ENCODE measurements at places on chromosomes 12 and 14.
A peak's percentile ranks its signal among the peaks of the same experiment; 100 is the strongest.

GRCh38 chr12:58893495-58893894, 26.8 kb downstream of the LRIG3 start:
- no peak for DNase-seq

GRCh38 chr14:92637228-92637627, 111.2 kb downstream of the LGMN start:
- no peak for DNase-seq

GRCh38 chr12:45477526-45477925, 252.0 kb upstream of the ARID2 start:
- DNase-seq: no peak

- DNase-seq: no peak
Observed at GRCh38 chr12:30525171-30525570, 170.5 kb downstream of the IPO8 start.

- no peak for DNase-seq
Observed at GRCh38 chr12:388541-389141, 479 bp downstream of the KDM5A start.

- no peak for DNase-seq
Observed at GRCh38 chr14:50423529-50423928, 26.8 kb upstream of the CDKL1 start.

DNA sequence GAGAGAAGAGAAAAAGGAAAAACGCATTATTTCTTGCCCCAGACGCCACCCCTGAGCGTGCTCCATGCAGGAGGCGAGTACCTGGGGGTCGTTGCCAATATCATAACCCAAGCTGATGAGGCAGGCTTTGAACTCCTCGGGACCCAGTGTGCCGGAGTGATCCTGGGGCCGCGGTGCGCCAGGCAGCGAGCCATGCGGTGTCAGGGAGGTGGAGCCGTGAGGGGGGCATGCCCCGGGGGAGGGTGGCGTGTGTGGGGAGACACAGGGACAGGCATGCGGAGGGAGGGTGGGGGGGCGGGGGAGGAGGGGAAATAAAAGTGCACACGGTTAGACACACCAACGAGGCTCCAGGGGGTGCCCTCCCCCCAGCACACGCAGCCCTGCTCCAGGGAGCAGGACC, 86.0 kb upstream of the ZFP36L1 start:
- no peak for DNase-seq

DNA sequence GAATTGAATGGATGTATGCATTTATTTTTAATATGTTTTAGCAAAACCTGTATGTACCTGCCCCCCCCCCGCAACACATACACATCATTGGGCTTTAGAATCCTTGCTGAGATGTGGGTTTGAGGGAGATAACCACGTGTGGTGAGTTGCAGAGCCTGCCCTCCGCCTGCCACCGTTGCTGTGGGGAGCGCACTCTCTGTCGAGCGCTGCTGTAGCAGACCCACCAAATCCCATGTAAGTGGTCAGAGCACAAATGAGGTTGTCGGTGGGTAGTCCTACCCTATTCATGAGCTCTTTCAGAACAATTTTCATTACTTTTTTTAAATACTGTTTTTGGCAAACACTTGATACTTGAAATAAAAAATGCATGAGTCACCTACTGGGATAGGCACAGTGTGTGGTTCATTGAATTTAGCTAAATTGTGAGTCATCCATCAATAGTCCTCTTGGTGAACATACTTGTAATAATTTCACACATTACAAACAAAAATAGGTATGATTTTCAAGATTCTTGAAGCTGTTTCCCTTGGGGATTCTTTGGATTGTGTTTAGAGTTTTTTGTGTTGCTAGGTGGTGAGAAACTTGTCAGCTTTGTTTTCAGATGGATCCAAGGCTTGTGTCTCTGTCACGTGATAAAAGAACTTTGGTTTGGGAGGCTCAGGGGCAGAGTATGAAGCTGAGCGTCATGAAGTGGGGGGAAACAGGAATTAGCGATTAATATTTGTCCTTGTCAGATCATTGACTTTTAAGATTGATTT, 107.6 kb downstream of the PTCSC3 start:
- no peak for DNase-seq

- DNase-seq: no peak
Observed at GRCh38 chr12:52748578-52748977, 28.6 kb downstream of the KRT76 start.

DNA sequence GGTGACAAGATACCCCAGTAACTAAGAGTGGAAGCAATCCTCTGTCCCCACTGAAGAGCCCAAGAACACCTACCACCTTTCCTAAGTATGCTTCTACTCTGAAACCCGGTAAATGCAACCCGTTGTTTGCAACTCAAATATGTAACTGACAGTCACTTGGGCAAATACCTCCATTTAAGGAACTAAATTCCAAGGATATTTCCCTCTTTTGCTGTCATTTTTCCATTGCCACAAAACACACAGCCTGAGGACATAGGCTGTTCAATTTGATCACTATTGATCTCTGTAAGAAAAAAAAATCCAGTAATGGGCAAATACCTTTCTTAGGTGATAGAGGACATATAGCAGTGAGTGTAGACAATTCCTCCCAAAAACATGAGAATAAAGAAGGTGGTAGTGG, 6.6 kb upstream of the PHLDA1 start:
- no peak for DNase-seq

- no peak for DNase-seq
Observed at GRCh38 chr12:109725321-109726105, 11.9 kb downstream of the FAM222A start.

DNA sequence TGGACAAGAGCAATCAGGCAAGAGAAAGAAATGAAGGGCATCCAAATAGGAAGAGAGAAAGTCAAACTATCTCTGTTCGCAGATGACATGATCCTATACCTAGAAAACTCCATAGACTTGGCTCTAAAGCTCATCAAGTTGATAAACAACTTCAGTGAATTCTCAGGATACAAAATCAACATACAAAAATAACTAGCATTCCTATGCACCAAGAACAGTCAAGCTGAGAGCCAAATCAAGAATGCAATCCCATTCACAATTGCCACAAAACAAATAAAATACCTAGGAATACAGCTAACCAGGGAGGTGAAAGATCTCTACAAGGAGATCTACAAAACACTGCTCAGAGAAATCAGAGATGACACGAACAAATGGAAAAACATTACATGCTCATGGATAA, 417.5 kb upstream of the ATP2B1 start:
- no peak for DNase-seq

DNA sequence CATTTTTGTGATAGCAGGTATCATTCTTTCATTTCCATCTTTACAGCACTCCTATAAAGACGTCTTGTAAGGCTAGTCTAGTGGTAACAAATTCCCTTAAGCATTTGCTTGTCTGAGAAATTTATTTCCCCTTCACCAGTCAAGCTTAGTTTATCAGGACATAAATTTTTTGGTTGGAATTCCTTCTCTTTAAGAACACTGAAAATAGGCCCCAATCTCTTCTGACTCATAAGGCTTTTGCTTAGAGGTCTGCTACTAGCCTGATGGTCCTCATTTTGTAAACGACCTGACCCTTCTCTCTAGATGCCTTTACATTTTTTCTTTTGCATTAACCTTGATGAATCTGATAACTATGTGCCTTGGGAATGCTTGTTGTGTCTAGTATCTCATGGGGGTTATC, 20.3 kb downstream of the OLR1 start:
- DNase-seq: no peak

GRCh38 chr12:90260136-90260535, 551.5 kb upstream of the ATP2B1 start:
- no peak for DNase-seq

GRCh38 chr14:55756557-55756956, 176.6 kb downstream of the KTN1 start:
- DNase-seq: no peak

GRCh38 chr12:55673638-55674037, 34.1 kb downstream of the ITGA7 start:
- DNase-seq: no peak

DNA sequence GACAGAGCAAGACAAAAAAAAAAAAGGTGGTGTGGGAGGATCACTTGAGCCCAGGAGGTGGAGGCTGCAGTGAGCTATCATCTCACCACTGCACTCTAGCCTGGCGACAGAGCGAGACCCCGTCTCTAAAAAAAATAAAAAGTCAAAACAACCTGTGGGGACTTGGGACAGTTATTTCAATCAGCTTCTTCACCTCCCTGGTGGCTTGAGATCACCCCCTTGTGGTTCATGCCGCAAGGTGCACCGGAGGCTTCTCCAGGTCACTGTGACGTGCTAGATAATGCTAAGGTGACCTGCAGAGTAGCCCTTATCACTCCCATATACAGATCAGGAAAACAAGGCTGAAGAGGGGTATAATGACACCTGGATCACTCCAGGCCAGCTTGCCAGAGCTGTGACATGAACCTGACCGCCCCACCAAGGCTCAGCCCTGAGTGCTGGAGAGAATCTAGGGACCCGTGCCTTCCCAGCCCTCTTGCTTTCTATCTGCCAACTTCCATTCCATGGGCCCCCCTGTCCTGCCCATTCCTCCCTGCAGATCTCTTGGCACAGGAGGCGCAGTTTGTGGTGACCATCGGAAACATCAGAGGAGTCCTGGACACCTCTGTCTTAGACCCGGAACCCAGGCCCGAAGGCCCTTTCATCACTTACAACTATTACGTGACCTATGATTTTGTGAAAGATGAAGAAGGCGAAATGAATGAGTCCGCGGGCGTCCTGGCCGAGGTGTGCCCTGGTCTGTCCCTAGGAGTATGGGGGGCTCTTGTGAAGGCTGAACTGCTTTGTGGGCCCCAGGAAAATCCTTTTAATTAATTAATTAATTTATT, 8.1 kb downstream of the LRRC43 start:
- peak; percentile 36 for DNase-seq

DNA sequence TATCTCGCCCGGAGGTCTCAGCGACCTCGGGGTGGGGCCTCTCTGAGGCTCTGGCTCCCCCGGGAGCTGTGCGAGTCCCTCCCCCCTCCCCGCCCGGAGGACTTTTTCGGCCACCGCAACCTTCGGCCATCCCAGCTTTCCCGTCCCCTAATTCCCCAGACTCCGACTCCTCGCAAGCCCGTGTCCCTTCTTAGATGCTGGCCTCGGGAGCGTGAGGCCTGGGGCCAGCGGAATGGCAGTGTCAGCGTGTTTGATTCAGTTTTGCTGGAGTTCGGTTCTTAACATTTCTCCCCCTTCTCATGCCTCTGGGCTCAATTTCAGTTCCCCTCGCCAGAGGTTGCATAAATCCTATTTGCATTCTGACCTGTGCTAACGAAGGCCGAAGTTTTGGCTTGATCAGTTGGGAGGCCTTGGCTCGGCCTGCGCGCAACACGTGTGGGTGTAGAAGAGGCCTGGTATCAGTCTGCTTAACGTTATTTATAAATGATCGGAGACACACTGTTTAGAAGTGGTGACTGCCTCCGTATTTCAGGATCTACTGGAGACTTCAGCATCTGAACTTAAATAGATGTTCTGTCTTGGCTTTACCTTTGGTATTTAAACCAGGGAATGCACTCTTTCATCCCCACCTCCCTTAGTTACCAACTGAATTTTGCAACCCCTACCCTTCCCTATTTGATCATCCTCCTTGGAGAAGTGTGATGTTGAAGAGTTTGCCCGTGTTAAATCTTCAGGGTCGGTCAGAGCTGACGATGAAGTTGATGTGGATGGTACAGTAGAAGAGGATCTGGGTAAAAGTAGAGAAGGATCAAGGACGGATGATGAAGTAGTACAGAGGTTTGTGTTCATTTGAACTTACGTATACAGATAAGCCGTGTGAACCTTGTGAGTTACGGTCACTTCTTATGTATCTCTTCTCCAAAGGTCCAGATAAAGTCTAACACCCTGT, 851 bp downstream of the HSP90B1 start:
- no peak for DNase-seq

- no peak for DNase-seq
Observed at GRCh38 chr14:96515731-96516130, 13.5 kb downstream of the PAPOLA start.

DNA sequence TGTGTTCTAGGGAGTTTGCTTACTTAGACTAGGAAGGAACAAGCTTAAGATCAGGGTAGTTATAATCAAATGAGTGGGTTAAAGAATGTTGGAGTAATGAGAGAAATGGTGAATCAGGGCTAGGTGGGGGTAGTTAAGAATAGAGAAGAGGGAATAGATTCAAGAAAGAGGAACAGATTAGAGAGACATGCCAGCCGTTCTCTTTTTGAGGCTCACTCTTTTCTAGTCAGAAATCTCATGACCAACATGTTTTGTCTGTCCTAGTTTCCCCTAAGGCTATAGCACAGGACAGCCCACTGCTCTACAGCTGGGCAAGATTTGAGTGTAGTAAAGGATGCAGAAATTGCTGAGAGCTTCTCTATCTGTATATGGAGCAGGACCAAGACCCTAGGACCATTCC, 258.4 kb downstream of the AKAP6 start:
- DNase-seq: no peak

- no peak for DNase-seq
Observed at GRCh38 chr12:80156306-80156705, 57.0 kb downstream of the OTOGL start.

GRCh38 chr12:57868851-57869268, 22.3 kb upstream of the CTDSP2 start:
- DNase-seq: no peak

GRCh38 chr14:87667659-87668058, 325.3 kb downstream of the GALC start:
- DNase-seq: no peak

- DNase-seq: peak; percentile 31
Observed at GRCh38 chr12:123971770-123972456, 718 bp downstream of the CCDC92 start.

GRCh38 chr12:48999371-49000131, at the start of gene DDN:
Gene DDN (minus strand): TSS chr12:48999375. CDS start chr12:48999287, 88 bp downstream.
- DNase-seq: no peak

- DNase-seq: no peak
Observed at GRCh38 chr14:95467232-95467631, 49.2 kb downstream of the SYNE3 start.

DNA sequence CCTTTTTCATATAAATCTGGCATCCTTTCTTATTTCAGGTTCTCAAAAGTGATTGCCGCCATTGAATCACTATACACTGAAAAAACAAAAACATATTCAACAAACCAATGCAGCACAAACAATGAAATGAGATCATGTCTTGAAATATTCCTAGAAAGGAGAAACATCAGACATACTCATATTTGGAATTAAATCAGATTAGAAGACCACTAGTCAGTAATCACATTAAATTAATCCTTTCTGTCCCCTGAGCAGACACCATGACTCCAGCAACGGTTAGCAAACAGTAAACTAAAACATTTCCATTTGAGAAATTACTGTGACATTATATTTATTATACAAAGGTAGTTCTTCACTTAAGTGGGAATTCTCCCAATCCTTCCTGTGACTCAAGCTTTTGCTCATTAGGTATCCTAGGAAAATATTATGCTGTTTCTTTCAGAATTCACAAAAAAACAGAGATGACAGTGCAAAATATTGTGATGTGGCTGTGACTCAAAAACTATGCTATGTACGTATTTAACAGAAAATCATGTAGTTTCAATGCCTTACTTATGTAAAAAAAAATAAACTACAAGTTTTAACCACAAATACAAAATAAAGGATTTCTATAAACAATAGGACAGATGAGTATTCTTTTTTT, 29.7 kb downstream of the CPNE8 start:
- no peak for DNase-seq

GRCh38 chr14:65277027-65277426, 135.5 kb upstream of the FUT8 start:
- DNase-seq: no peak

GRCh38 chr12:91774434-91774921, 371.2 kb downstream of the BTG1 start:
- DNase-seq: no peak

Data from stimulated activated naive CD4-positive, alpha-beta T cell (primary cell).